ENCODE measurements at places on chromosomes 4 and X.

GRCh38 chrX:8845469-8845868 is 44.3 kb upstream of the FAM9A start:
- no peak for DNase-seq

DNA sequence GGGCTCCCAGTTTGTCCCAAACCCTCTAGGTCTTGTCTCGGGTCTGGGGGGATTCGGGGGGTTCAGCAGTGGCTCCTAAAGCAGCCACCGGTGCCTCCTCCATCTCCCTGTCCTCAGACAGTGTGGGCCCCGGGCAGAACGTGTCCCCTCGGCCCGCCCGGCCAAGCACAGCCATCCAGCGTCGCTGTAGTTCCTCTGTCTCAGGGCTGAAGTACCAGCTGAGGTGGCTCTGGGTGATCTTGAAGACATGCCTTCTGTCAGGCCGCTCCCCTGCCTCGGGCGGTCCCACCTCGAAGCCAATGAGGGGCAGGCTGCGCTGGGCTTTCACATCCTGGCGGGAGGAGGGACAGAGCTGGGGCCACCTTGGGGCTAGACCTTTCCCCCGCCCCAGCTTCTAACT is 5.9 kb downstream of the TSR2 start:
- no peak for DNase-seq

GRCh38 chrX:11244636-11245035 is 48.6 kb upstream of the AMELX start:
- DNase-seq, result no peak

GRCh38 chr4:106647451-106647850 is 278.9 kb upstream of the GIMD1 start:
- no peak for DNase-seq

GRCh38 chr4:173519111-173520101 is 10.6 kb downstream of the HAND2 start:
- DNase-seq, result no peak
